WTC11 (cell line): ENCODE measurements at places on chromosomes 12 and 14.

DNA sequence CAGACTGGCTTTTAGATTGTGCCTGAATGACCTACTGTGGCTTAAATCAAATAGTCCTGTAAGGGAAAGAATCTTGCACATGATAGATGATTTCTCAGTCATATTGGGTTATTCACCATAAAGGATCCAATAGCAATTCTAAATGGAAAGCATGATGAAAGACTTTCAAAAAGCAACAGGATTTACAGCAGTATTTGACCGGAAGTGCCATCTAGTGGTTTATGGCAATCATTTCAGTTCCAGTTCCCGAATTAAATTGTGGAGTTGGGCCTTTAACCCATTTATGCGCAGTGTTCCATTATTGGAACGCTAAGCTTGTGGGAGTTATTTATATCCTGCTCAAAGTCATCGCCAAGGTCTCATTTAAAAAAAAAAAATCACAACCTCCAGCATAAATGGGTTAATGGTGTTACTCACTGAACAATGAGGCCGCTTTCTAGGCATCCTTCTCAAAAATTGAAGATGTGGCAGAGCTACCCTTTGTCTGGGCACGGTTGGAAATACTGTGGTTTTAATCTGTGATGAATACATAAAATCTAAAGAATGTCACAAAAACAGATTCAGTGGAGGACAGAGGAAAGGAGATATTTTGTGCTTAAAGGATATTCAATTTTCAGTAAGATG is 60.8 kb upstream of the REP15 start:
- no peak for DNase-seq

DNA sequence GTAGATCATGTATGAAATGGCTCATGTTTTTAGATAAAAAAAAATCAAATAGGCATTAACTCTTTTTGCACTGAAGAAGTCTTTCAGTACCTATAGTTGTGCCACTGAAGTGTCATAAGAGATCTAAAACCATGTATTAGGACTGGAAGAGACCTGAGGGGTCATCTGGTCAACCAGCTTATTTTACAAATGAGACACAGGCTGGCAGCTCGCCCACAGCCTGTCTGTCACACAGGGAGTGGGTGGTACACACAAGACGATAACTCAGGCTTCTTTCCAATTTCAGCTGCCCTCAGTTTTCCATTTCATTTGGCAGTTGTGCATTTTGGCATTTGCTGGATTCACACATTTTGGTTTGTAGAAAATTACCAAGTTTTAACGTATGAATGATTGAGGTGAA is 34.7 kb downstream of the C12orf75 start:
- no peak for DNase-seq

DNA sequence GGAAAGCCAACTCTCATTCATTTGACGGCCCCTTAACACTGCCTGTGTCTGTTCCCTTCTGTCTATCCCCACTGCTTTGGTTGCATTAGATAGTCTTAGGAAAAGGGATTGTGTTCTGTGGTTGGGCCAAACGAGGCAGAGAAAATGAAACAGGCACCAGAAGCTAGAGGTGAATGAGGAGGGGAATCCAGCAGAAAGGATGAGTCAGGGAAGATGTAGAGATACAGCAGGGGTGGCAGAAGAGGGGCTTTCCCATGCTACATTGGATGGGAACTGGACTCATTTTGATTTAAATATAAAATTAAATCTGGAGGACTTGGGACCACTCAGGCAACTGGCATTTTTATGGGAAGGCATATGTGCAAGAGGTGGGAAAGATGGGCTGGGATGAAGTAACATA is 43.3 kb downstream of the OTOGL start:
- no peak for DNase-seq

DNA sequence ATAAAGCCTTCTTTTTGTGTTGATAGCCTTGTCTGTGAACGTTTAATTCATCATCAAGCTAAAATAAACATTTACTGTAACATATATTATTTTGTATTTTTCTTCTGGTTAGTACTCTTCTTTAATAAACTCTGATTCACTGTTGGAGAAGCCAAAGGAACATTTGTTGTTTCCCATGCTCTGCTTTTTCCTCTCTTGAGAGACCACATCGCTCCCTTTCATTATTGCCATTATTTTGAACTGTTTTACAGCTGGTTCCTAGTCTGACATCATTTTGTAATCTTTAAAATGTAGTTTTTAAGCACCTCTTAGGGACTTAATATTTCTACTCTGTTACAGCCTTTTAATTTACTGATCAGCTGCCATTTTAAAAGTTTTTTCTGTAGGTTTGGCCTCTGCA is 301.8 kb downstream of the NPAS3 start:
- no peak for DNase-seq

GRCh38 chr12:4486980-4487379 is 41.4 kb upstream of the FGF6 start:
- no peak for DNase-seq

DNA sequence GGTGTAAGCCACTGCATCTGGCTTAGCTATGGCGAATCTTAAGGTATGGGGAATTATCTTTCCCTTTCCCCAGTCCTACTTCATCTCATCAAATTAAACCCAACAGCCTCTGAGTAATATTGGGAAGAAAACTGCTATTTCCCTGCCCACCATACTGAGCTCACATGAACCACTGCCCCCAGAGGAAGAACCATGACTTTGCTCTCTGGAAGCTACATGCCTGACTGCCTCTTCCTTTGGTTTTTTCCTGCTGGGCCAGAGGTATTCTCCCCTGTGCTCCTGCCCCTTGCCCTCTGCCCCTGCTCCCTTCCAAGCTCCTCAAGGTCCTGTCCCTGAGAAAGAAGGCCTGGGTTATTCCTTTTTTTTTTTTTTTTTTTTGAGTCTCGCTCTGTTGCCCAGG is 15.2 kb downstream of the RILPL2 start:
- no peak for DNase-seq

- DNase-seq: no peak
These were observed 56.3 kb downstream of the FGD4 start for GRCh38 chr12:32455607-32456071.

GRCh38 chr12:122951979-122952892 is 14.0 kb downstream of the ABCB9 start:
- peak; percentile 75 for DNase-seq

DNA sequence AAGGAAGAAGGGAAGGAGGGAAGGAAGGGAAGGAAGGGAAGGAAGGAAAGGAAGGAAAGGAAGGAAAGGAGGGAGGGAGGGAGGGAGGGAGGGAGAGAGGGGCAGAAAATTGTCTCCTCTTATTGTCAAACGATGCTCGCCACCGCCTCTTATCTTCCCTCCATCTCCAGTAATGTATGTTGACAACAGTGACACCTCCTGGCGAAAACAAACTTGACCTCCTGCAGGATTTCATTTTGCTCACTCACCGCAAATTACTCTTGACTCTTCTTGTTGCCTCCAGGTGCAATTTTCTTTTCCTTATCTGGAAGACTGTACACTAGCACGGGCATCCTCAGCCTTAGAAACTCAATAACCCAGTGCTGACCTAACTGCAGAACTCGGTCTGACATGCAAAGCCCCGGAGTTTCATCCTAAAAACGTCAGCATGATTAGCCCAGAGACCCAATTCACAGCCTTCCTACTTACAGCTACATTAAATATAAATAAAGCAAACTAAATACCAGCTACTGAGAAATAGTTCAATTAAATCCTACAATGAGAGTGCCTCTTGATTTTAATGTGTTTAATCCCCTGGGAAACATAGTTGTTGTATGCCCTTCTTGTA is 512.4 kb upstream of the TMPO start:
- DNase-seq: peak; percentile 69

DNA sequence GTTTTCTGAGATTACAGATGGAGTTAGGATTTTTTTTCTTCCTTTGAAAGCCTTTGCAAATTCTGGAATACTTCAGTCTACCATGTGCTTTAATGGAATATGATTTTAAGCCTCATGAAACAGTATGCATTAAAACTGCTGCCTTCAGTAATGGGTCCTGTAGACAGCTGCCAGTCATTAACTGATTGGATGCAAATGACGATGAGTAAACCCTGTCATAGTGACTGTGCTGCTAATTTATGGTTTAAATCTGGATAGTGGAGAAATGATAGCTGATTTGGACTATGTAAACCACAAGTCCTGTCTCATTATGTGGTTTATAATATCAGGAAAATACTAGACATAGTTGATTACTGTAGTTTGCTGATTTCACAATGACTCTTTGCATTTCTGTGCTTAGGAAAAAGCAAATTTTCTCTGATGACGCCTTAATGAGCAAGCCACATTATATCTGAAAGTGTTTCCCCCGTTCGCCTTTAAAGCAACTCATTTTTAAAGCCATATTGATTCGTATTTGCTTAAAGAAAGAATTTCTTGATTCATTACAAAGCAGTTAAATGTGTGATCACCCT is 217.6 kb downstream of the TMTC2 start:
- DNase-seq: no peak

GRCh38 chr12:14952299-14952921 is 9.0 kb downstream of the ARHGDIB start:
- no peak for DNase-seq

- DNase-seq: no peak
These were observed 3.8 kb downstream of the CS start for GRCh38 chr12:56296295-56296694.

GRCh38 chr14:87055007-87055406 is 938.0 kb downstream of the GALC start:
- no peak for DNase-seq

DNA sequence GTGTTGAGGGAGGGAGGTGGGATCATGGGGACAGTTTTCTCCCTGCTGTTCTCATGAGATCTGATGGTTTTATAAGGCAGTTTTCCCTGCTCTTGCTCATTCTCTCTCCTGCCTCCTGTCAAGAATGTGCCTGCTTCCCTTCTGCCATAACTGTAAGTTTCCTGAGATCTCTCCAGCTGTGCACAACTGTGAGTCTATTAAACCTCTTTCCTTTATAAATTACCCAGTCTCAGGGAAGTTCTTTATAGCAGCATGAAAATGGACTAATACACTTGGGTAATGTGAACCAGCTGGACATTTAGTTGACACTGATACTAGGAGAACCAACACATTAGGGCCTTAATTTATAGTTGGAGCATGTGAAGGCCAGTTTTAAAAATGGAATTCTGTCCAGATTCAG is 12.4 kb upstream of the CCDC91 start:
- no peak for DNase-seq

- DNase-seq: no peak
These were observed 218.7 kb downstream of the DIO2 start for GRCh38 chr14:79992407-79993198.

DNA sequence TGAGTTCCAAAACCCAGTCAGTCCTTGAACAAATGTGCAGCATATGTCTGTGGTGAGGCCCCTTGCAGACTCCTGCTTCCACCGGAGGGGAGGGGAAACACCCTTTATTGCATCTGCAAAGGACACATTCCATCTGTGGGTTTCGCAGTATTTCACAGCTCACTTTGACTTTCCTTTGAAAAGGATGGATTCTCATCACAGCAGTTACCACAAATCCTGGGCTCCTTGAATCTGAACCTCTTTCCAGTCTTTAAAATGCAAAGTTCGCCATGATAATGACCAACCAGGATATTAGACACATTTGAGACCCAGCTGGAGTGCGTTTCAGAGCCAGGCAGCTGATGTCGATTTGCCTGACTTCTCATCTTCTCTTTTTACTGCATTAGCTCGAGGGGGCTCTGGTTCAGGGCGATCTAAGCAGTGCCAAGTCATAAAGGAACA is 242.4 kb downstream of the SLC15A4 start:
- DNase-seq: no peak

DNA sequence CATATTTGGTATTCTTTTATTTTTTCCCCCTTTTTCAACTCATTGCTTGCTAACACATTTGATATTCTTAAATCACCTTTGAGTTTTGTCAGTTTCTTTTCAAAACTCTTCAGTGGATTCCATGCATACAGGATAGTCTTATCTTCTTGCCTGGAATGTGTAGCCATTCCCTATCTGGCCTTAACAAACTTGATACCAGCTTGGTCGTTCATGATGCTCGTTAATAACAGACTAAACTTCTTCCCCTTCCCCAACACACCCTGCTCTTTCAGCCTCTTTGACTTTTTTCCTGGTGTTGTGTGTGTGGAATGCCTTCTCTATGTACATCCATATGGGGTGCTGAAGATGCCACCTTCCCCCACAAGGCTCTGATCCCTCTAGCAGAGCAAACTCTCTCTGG is 17.7 kb upstream of the CALM1 start:
- DNase-seq: no peak

DNA sequence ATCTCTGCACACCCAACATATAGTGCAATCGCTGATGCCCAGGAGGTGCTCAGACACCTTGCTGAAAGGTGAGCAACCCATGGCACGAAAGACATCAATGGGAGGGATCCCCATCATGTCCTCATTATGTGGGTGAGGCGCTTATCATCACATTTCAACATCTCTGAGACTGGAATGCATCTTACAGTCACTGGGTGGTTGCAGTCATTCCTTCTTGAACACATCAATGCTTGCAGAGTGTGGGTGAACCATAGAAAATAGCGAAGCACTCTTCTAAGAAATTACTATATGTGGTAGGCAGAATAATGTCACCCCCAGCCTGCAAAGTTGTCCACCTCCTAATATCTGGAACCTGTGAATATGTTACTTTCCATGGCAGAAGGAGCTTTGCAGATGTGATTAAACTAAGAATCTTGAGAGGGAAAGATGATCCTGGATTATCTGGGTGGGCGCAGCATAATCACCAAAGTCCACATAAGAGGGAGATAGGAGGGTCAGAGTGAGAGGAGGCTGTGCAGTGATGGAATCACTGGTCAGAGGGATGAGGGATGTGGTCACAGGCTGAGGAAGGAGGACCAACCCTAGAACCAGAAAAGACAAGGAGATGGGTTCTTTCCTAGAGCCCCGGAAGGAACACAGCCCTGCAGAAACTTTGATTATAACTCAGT is 51.2 kb downstream of the GLRX5 start:
- no peak for DNase-seq

GRCh38 chr12:11711651-11712327 is 62.3 kb downstream of the ETV6 start:
- no peak for DNase-seq

DNA sequence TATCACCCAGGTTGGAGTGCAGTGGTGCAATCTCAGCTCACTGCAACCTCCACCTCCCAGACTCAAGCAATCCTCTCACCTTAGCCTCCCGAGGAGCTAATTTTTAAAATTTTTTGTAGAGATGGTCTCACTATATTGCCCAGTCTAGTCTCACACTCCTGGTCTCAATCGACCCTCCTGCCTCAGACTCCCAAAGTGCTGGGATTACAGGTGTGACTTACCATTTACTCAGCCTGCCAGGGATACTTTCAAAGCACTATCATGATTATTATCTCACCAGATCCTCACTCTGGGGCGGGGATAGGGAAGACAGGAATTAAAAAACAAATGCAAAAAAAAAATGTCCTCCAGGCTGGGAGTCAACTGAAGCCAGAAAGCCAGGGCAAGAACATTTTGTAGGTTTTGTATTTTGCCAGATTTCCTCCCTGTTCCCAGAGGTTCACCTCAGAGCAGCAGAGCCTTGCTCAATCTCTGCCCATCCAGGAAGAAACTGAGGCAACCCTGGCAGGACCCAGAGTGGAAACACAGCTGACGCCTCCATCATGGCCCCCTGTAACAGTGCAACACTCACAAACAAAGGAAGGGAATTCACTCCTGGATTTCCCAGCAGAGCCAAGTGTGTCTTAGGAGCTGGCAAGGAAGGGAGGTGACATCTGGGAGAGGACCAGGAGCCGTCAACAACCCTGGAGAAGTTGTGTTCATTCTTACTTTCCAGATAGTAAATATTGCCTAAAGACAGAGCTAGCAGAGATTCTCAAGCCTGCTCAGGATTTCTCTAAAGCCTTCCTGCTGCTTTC is 73.9 kb downstream of the IRF2BPL start:
- DNase-seq: no peak
